RPMI7951 (cell line): ENCODE measurements at places on chromosomes 2 and 18.

DNA sequence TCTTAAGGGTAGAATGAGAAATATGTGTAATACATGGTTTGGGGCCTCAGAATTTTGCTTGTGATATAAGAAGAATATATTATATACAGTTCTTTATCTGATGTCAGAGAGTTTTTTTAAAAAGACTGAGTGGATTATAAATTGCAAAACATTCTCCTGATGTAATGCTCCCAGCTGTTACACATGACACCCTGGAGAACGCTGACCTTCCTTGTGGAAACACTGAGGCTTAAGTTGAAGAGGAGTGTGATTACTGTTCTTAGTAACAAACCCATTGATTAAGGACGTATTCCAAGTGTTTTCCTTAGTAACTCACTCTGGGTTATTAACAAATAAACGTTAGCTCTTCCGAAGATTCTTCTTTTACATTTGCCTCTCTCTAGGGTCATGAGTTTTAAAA, 1069.3 kb upstream of the CNTNAP5 start:
- DNase-seq, result no peak

DNA sequence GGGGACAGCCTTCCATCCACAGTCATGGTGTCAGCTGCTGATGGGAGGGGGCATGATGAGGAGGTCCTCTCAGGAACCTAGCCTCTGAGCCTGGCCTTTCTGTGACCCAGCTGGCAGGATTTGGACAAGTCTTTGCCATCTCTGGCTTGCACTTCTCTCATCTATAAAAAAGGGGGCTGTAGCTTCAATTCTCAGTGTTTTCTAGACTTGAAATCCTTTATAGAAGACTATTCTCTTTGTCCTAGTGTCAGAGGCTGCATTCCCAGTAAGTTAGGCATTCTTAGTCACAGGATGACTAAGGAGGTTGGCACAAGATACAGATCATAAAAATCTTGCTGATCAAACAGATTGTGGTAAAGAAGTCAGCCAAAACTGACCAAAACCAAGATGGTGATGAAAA, 958.5 kb downstream of the CNTNAP5 start:
- DNase-seq, result peak; percentile 98

DNA sequence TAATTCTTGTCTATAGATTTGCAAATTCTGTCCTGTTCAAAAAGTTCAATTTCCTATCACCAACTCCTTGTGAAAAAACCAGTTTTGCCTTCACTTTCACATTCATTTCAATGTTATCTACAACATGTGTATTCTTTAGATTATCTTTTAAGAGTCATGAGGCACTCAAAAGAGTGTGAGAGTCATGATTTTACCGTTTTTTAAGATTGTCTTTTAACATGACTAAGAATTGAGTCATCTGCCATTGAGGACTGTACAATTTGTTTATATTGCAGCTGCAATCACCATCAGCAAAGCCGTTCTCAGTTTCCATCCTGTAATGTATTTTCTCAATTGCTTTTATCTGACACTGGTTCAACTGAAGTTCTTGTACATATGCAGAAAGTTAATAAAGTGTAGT, 275.8 kb downstream of the LNPK start:
- DNase-seq, result peak; percentile 44

DNA sequence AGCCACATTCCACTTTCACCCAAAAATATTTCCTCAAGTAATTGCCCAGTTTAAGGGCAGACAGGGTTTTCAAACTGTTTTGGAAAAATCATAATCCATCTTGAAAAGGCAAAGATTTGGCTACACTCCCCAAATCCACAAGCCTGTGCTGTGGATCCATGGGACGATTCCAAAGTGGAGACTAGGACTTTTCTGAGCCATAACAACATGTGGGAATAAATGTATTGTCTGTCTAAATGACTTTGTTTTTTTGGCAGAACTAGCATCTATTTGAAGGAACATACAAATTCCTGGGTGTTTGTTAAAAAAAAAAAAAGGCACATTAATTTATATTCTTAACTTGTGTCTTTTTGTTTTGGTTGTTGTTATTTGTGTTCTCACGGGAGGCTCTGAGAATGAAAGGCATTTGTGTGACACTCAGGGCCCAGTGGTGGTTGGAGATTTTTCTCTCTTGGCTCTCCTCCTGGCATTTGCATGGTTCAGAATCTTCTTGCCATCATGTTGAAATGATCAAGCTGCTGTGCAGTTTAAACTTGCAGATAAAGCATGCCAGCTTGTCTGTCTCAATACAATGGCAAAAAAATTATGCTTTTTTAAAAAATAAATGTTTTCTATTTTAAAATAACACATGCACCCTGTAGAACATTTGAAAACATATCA, 277.4 kb downstream of the EN1 start:
- no peak for DNase-seq

GRCh38 chr18:2049986-2050385, 521.3 kb downstream of the METTL4 start:
- DNase-seq, result peak; percentile 59

DNA sequence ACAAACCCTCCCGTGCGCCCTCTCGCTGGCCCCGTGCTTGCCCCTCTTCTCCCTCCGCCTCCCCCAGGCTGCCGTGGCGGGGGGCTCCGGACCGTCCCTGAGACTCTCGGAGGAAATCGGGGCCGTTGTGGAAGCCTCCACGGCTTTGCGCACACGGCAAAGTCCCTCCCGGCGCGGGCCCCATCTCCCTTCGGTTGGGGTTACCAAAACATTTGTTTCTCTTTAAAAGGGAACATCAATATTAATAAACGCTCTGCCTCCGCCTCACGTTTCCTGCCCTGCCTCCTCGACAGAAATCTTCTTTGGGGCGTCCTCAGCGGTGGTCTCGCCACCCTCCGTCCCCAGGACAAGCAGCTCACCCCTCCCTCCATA, 3.8 kb downstream of the PAX3 start:
- DNase-seq, result no peak

DNA sequence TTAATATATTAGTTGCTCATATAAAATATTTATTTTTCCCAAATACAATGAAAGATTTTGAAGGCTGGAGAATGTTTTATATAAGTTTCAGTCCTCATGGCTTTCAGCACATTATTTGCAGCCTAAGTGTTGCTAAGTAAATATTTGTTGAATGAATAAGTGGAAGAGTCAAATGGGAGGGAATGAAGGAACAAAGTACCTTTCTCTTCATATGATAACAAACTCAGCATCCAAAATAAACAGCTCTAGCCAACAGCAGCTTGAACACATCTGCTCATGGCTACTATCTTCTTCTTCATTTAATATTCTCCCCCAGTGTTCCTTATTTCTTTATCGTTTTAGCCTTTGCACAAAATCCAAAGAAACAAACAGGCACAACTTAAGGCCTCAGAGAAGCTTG, 385.2 kb upstream of the PIK3C3 start:
- DNase-seq, result no peak

- DNase-seq, result no peak
Measured at GRCh38 chr2:169388161-169388560, 25.8 kb upstream of the LRP2 start.

DNA sequence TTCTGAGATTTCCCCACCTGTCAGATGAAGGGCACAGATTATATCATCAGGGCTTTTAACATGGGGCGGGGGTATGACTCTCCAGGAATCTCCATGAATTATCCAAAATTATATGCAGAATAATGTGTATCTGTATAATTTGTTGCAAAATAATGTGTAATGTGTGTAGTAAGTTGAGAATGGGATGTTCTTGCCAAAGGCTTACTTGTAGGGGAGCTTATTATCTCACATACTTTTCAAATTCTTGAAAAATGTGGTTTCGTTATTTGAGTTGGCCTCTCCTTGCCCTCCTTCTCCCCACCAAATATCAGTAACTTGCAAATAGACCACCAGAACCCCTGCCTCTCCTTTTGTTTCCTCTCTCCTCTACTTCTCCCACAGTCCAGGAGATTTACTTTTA, 35.6 kb downstream of the UBR3 start:
- no peak for DNase-seq

DNA sequence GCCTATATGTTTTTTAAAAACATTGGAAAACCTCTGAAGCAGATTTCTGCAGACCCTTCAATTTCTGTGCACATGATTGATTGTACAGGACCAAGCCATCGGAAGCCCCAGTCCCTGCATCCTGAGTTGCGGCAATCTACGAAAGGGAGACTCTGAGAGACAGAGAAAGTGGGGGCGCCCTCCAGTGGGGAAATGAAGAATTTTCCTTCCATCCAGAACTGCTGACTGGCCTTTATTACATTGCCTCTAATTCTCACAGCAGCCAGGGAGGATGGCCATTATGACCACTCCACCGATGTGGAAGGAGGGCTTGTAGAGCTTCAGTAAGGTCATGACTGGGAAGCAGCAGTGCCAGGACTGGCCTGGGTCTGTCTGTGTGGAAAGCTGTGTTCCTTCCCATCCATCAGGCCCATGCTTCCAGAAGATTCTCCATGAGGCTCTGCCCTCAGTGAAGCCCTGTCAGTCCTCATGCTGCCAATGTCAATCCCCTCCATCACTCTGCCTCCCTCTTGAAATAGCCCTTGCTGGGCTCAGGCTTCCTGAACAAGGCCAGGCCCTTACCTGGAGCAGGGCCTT, 20.0 kb upstream of the RESP18 start:
- peak; percentile 67 for DNase-seq

GRCh38 chr2:20220806-20221554, 4.0 kb downstream of the SDC1 start:
- no peak for DNase-seq

- DNase-seq, result peak; percentile 67
Measured at GRCh38 chr2:65388051-65388531, 44.3 kb downstream of the SPRED2 start.

DNA sequence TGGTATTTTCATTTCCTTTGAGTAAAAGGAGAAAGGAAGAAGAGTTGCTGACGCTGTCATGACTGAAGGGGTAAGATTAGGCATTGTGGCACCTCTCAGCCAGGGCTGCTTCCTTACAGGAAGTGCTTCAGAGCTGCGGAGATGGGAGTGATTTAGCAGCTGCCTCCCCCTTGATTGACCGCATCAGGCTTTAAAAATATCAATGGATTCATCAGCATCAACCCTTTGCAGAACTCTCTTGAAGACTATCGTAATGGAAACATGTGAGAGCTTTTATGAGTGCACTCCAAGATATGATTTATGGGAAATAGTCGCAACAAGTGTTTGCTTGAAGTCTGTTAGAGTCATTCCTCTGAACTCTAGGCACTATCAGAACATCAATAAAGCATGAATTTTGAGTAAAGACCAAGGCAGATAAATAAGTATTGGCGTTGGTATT, 141.1 kb downstream of the CSRNP3 start:
- no peak for DNase-seq

GRCh38 chr2:131076707-131077106, 16.6 kb downstream of the FAM168B start:
- no peak for DNase-seq

- DNase-seq, result no peak
Measured at GRCh38 chr2:58535990-58536389, 294.9 kb upstream of the FANCL start.

DNA sequence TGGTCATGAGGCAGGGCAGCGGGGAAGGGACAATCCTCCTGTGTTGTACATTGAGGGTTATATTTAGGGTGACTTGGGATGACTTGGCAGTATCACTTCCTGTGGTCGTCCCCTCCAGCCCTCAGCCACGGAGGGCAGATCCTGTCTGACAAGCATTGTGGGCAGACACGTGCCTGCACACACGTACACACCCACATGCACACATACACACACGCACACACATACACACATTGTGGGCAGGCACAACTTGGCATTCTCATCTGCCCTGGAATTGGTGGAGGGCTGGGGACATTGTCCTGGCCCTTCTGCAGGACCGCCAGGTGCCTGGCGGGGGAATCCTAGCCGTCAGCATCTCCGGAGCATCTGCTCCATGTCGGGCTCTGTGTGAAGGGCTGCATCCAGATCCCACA, 47.6 kb downstream of the ODC1 start:
- peak; percentile 85 for DNase-seq

- peak; percentile 88 for DNase-seq
Measured at GRCh38 chr2:9057939-9058761, 54.7 kb upstream of the MBOAT2 start.

GRCh38 chr2:240836781-240837467, 16.9 kb upstream of the KIF1A start:
- DNase-seq, result peak; percentile 79

DNA sequence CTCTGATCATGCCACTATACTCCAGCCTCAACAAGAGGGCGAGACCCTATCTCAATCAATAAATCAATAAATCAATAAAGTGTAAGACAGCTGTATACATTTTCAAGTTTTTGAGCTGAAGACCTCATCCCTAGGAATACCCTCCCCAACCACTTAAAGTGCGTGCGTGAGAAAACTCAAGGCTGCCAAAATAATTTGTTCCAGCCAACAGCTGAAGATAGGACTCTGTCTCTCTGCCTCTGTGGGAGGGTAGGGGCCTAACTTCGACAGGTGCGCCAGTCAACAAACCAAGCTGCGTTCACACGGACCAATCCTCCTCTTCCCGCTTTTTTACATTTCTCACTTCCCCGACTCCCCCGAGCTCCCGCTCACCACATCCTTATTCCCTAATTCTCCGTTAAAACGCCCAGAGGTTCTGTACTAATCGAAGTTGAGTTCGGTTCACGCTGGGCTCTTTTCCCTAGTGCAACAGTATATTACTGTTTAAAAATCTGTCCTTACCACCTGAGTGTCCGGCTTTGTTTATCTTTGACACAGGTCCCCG, 618 bp downstream of the POLR2D start:
- DNase-seq, result no peak
